Stimulated activated CD4-positive, alpha-beta T cell treated with anti-CD3 and anti-CD28 coated beads, Interleukin-12 subunit alpha, Interleukin-12 subunit beta, amount 100 ng/mL, for 24 hours (primary cell): ENCODE measurements at places on chromosomes 2 and 18.

DNA sequence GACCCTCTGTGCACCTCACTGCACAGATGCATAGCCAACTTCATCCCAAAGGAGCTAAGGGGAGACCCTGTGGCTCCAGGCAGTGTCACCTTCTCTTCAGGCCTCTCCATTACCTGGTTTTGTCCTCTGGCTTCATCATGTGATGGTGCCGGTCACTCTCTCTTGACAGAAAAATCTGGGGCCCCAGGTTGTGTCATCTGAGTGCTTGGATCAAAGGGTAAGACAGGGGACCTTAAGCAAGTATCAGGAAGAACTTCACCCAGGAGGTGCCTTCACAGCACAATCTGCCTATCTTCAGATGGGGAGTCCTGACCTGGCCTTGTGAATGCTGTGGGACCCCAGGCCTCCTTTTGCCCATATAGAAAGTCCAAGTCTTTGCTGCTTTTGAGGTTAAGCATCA, 104.4 kb downstream of the POLR1A start:
- no peak for DNase-seq

- no peak for DNase-seq
These were observed 38.4 kb downstream of the ARL4C start for GRCh38 chr2:234458466-234458865.

DNA sequence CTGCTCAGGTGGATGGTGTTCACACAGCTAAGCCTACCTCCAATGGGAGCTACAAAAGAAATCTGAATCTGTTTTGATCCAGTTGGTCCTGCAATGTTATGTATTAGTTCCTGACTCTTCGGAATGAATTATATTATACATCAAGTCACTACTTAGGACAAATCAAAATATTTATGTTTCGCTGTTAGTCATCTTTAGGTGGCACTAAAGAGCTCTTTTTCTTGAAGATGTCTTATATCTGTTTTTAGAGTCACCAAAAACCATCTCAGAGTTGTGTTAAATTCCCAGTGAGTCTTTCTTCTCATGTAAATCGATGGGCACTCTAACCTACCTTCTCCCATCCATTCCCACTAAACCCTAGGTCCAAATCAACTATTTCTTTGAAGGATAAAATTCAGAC, 2.2 kb downstream of the DNER start:
- DNase-seq, result no peak

DNA sequence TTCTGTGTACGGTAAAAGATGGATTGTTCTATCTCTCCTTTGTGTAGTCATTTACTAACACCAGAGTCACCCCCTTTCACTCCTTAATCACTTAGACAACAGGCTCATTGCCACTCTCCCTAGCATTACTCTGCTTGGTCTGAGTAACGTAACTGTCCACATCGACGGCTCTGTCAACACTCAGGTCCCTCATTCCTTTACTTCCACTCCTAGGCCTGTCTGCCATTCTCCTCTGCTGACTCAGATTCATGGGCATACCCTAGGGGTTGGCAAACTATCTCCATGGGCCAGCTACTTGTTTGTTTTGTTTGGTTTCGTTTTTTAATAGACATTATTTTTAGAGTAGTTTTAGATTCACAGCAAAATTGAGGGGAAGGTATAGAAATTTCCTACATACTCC, 243.9 kb downstream of the NR4A2 start:
- no peak for DNase-seq

- no peak for DNase-seq
These were observed 103.0 kb upstream of the STK17B start for GRCh38 chr2:196274387-196274809.

DNA sequence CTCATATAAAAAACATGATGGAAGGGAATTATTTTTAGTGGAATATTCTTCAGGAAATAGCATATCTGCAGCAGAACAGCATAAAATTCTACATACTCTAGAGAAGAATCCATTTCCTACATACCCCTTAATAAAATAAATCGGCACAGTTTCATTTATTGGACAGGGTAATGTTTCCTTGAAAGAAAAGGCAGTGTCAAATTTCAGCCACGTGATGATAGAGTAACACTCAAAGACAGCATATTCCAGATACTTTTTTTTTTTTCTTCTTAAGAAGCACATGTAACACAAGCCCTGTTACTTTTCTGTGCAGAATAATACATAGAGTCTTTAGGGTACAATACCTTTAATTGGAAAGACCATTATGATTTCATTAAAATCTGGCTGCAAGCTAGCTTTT, 204.4 kb downstream of the SRBD1 start:
- DNase-seq, result no peak

DNA sequence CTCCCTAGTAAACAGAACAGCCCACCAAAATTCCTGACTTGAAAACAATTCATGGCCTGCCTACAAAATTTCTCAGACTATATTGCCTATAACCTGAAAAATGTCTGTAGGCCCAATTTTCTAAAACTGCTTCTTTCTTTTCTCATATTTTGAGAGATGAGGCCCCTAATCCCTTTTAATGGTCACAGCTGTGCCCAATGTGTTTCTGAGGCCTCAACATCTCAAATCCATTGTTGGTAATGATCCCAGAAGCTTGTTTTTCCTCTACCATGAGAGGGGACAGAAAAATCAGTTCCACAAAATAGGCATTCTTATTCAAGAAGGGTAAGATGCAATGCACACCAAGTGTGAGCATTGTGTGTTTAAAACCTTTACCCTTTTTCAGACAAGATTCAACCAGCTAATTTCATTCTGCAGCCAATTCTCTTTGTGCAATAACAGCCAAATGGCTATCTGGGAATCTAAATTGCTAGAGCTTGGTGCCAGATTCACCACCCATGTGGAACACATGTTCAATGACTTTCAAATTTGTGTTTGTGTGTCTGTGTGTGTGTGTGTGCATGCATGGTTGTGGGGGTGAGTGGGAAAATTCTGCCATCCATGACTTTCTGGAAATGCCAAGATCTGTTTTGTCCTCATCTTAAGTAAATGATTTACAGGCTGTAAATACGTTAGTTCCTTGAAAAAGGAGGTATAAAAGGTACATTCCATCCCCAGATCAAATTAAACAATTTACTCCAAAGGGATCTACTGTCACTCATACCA, 319.5 kb downstream of the TNS1 start:
- no peak for DNase-seq

GRCh38 chr18:14930076-14930475, 182.1 kb downstream of the ANKRD30B start:
- no peak for DNase-seq

DNA sequence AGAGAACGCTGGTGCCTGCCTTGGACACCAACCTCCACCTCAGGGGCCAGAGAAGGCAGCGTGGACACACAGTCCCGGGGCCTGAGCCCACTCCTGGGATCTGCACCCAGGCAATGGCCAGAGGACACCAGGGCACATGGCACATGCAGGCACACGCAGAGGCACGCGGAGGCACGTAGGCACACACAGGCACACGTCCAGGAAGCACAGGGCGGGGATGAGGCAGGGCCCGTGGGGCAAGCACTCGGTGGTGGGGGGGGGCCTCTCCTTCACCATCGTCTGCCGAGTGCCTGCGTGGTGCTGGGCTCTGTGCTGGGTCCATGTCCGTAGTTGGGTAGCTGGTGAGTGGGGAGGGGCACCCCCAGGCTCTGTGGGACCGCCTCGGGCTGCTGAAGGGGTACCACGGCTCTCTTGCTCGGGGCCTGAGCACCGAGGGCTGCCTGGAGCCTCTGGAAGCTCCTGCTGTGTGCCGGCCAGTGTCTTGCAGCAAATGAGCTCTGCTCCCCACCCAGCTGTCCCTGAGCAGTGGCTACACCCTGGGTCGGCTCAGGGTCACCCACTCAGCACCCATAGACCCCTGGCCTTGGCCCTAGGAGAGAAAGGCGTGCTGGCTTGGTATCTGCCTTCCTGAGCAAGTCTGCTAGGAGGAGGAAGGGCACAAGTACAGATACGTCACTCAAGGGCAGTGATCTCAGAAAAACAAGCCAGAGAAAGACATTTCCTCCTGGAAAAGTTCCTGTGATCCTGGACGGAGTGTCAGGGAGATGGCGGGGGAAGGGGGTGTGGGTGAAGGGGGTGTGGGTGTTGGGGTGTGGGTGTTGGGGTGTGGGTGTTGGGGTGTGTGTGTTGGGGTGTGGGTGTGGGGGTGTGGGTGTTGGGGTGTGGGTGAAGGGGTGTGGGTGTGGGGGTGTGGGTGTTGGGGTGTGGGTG, 26.4 kb downstream of the RTP5 start:
- no peak for DNase-seq

- DNase-seq, result no peak
These were observed 177.2 kb downstream of the THADA start for GRCh38 chr2:43418680-43419079.

DNA sequence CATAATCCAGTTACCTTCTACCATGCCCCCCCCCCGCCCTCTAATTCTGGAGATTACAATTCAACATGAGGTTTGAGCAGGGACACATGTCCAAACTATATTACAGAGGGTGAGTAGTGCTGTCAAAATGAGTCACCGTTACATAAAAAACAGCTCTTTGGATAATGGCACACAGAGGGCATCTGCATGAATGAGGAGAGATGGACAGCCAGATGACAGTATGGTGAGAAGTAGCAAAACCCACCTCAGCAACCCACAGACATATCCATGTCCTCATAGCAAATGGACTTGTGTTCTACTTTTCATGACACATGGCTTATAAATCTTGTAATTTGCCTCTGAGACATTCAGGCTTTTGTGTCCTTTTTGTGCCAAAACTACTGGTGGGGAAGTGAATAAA, 132.0 kb downstream of the EML6 start:
- DNase-seq, result no peak

GRCh38 chr2:219477179-219477578, 21.5 kb upstream of the GMPPA start:
- no peak for DNase-seq

- no peak for DNase-seq
These were observed 63.9 kb downstream of the PPP4R1 start for GRCh38 chr18:9550429-9550828.
